ENCODE measurements at places on chromosomes 3 and 15. TPM values are rescaled to one million over a fixed set of nuclear protein-coding genes. Genes with fewer than 3 reads are reported as not detected.

DNA sequence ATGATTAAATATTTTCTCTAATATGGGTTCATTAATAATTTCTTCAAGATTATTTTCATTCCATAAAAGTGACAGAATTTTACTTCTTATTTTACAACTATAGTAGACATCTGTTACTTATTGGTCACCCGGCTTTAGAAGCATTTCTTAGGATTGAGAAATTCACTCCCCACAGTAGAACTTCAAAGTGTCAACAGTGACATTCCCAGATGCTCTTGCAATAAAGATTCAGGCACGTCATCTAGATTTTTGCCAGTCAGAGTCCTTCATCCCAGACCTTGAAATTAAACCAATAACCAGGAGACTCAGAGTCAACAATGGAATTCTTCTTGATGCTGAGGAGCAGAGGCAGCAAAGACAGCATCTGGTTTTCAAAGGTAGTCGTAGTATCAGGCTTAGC lies 190.8 kb downstream of the VGLL3 start:
- no peak for DNase-seq

- no peak for DNase-seq
Measured at GRCh38 chr15:100022806-100023205, 289.6 kb upstream of the LYSMD4 start.

Gene GPR87
- total RNA-seq = 3.3 TPM

Gene B3GNT5
- total RNA-seq = 29.1 TPM
